NCI-H1092 treated with DMSO at 0.1 percent for 48 hours (cell line): ENCODE measurements at places on chromosomes 5 and 9.

DNA sequence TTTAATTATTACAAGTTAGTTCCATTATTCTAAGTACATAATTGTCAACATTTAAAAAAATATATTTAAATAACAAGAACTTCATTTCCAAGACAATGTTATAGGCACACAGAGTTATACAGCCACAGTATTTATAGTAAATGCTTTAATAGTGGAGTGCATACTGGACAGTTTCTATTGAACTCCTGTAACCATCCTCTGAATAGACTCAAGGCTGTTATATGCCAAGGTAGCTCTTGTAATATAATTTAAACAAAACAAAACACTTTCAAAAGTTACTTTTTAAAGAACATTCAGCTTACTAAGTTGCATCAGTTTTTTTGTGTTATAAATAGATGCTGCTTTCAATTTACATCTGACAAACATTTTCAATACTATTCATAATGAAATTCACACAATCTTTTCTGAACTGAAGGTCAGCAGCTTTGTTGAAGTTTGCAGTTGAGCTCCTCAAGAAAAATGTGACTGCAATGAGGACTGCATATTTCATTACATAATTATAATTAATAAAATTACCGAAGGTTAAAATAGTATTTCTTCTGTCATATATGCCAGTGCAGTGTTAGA lies 549.9 kb upstream of the CYLC2 start:
- no peak for DNase-seq

GRCh38 chr5:31113101-31113500 lies 80.4 kb upstream of the CDH6 start:
- no peak for DNase-seq

DNA sequence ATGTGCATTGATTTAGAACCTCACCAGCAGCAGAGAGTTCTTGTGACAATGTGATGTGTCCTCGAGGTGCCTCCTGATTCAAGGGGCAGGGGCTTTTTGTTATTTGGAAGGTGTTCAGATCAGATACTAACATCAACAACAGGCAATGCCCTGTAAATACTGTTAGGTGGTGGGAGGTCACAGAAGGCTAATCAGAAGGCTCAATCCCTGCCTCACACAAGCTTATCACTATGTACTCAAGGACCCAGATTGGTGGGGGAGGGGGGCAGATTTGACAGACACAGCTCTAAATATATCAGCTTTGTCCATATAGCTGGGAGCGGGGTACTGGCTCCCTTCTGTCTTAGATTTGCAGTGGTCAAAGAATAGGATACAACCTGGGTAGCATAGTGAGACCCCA lies 2.6 kb downstream of the FRMPD1 start:
- DNase-seq = no peak

GRCh38 chr9:123642291-123643278 lies 286.6 kb downstream of the CRB2 start:
- peak; percentile 98 for DNase-seq

- no peak for DNase-seq
Measured at GRCh38 chr9:137544176-137544760, 5.9 kb downstream of the PNPLA7 start.

DNA sequence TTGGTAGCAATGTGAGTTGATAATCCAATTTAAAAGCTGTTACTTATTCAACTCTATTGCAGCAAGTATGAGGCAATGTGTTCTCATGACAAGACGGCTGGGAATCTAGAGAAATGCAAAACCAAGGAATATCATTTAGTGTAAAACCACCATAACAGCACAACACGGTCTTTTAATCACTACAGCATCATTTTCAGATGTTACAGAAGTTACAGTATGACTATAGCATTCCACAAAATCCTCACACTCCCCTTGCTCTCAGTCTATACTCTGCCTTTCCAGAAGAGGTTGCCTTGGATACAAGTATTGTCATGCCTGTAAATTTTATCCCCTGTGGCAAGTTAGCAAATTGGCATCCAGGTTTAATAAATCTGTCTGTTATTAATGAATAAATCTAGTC lies 28.6 kb upstream of the TAS2R1 start:
- no peak for DNase-seq

GRCh38 chr5:175642998-175643397 lies 14.9 kb upstream of the HRH2 start:
- DNase-seq = no peak

- no peak for DNase-seq
Measured at GRCh38 chr9:92617195-92617813, 52.6 kb downstream of the IPPK start.

GRCh38 chr5:102815084-102815483 lies 60.0 kb downstream of the PAM start:
- no peak for DNase-seq

GRCh38 chr5:12023614-12024241 lies 119.5 kb upstream of the CTNND2 start:
- DNase-seq = peak; percentile 19

- no peak for DNase-seq
Measured at GRCh38 chr5:102670224-102670836, 84.8 kb upstream of the PAM start.

GRCh38 chr9:19512103-19512832 lies 103.5 kb downstream of the ACER2 start:
- DNase-seq = peak; percentile 19

- DNase-seq = peak; percentile 35
Measured at GRCh38 chr5:151772029-151772845, 483 bp downstream of the G3BP1 start.

DNA sequence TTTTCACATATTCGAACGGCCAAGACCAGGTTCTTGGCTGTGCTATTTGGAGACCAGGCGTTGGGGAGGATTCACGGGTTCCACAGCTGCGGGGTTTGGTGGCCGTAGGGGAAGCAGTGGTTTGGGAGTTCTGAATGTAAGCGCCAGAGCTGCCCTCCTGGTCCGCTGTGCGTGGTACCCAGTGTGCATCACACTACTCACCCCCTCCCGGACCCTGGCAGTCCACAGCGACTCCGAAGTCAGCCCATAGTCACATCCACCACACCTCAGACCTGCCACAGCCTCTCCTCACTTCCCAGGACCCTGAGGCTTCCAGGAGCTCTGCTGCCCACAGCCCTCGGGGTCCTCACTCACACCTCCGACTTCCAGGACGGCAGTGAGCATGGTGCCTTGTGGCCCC lies 26.8 kb downstream of the AMBP start:
- DNase-seq = no peak

- no peak for DNase-seq
Measured at GRCh38 chr9:70861376-70861775, 260.0 kb downstream of the TRPM3 start.

- DNase-seq = no peak
Measured at GRCh38 chr5:81779916-81780266, 29.0 kb upstream of the SSBP2 start.

DNA sequence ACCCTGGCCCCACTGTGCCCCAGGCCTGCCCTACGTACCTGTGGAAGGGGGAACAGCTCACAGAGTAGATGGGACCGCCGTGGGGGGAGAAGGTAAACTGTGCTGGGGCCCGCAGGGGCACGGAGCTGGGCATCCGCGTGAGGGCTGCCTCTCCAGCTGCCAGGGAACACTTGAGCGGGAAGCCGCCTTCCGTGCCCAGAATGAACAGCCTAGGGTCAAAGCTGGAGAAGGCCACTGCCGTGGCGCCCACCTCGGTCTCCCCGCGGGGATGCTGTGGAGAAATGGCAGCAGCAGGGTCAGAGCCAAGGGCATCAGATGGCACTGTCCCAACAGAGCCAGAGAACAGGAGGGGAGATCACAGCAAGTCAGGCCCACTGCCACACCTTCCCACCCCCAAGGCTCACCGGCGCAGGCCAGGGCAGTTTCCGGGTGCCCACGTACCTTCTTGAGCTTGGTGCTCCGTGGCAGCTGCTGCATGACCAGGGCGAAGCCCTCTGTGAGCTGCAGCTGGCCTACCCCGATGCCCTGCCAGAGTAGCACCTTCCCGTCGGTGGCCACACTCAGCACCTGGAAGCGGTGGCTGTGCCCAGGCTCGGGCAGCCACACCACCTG lies 21.9 kb downstream of the DYNC2I2 start:
- DNase-seq = no peak

- peak; percentile 47 for DNase-seq
Measured at GRCh38 chr5:176447591-176447977, 601 bp upstream of the FAF2 start.

DNA sequence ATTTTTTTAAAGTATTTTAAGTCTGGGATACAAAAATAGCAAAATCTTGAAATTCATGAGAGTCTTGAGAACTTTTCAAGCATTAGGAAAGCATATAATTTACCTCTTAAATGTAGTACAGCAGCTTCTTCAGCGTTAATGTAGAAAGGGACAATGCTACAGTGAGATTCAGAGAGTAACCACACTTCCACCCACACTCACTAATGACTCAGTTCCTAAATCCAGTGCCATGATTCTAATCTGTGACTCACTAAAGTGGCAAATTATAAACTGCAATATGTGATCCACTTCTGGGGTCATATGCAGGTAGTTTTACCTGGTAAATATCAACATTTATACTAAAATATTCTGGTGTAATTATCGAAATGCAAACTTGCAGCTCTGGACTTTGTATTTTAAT lies 434.5 kb upstream of the TUSC1 start:
- DNase-seq = no peak

- DNase-seq = no peak
Measured at GRCh38 chr9:117772960-117773359, 68.8 kb downstream of the TLR4 start.

DNA sequence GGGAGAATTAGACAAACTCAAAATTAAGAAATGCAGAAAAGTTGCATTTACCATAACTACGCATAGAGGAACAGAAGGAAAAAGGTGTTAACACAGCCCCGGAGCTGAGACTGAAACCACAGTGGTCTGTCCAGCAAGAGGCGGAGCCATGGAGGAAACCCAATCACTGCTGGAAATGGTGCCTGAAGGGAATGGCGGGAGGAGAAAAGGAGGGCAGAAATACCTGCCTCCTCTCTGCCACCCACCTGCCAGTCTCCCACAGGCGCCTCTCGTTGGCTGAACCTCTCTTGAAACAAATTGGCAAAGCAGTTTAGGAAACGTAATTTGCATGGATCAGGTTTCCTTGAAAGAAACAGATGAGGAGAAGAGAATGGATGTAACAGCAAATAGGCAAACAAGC lies 9.7 kb upstream of the PRKACG start:
- DNase-seq = peak; percentile 14

DNA sequence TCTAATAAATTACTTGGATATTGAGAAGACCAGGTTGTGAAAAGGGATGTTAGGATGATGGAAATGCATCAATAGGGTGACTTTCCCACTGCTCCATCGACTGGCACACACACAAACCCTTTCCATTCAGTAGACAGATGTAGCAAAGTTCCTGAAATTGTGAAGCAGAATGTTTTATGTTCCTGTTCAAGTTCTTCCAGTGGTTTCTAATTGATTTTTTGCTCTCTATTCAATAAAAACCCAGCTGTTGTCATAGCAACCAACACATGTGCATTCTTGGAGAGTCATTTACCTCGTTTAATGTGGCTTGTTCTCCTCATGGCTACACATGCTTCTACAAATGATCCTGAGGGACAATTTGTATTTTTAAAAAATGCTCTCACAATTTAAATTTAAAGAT lies 244.6 kb downstream of the RAB3C start:
- DNase-seq = no peak

DNA sequence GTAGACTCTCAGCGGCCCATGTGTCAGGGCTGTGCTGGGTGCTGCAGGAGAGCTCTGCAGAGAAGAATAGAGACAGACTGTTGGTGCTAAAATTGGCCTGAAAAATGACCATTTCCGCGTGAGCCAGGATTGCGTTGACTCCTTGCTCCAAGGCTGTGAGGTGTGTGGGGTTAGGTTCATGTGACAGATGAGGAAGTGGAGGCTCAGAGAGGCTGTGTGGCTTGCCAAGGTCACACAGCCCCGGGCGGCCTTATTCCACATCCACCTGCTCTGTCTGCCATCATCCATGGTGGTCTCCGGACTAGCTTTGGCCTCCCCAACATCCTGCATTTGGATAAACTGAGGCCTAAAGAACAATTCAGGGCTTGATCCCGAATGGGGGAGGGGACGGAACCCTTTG lies 15.2 kb downstream of the NEK6 start:
- no peak for DNase-seq

- DNase-seq = no peak
Measured at GRCh38 chr9:104750185-104750767, 2.8 kb downstream of the NIPSNAP3A start.

- no peak for DNase-seq
Measured at GRCh38 chr9:108639696-108640095, 216.1 kb downstream of the ACTL7B start.

DNA sequence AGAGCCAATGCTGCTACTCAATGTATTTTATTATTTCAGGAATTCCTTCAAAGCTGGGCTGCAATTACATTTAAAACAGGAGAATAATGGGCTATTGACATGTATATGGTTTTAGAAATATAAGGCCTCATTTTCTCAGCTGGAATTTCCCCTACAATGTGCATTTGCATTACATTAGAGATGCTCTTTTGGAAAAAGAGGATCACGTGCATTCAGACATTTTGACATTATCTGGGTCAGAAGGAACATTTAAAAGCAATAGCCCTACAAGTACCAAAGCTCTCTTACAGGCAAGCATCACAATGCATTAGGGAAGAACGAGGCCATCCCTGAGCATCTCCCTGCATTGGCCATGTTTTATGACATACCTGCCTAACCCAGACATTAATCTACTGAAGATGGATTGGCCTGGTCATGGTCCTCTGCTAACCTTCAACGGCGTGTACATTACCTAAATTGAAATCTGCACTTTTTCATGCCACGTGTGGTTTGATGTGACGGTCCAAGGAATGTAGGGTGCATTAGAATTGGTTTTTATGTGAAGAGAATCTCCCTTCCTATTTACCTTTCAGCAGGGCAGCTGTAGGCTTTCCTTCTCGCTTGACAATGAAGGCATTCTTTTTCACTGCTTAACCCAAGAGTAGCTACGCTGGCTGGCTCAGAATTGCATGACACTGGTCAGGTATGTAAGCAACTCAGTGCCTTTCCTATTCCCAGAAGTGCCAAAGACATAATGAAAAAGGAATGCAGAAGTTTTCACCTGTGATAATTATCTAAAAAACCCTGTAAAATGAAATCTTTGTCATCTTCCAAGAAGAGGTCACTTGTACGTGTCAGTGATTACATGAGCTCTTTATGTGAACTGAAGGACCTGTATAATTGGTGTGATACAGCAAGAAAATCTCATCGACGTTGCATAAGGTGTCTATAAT lies 212.3 kb upstream of the MPDZ start:
- no peak for DNase-seq

DNA sequence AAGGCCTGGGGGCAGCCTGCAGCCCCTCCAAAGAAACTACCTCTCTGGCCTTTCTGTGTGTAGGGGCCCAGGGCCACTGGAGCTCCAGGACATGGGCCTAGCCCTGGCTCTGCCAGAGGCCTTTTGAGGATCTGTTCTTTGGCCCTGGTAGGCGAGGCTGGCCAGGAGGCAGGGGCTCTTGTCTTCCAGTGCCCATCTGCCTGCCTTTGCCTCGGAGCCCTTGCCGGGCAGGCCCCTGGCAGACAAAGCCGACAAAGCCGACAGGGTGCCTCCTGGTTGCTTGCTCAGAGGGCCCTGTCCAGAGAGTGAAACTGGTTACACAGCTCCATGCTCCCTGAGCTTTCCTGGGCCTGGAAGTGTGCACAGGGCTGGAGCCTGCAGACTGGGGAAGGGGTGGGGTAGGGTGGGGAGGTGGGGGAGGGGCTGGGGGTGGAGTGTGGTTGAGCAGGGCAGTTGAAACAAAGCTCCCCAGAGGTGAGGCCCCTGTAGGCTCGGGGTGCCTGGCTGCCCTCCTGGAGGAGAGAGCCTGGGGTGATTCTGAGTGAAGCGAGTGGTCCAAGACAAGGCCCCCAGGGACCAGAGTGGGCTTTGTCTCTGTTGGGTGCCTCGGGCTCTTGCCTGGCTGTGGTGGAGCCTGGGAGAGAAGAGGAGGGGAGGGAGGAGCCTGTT lies 29.3 kb downstream of the PTPA start:
- peak; percentile 81 for DNase-seq

GRCh38 chr9:4171261-4171900 lies 128.5 kb downstream of the GLIS3 start:
- DNase-seq = no peak
